ENCODE measurements at places on chromosomes 16 and 17.
A peak's percentile ranks its signal among the peaks of the same experiment; 100 is the strongest.

DNA sequence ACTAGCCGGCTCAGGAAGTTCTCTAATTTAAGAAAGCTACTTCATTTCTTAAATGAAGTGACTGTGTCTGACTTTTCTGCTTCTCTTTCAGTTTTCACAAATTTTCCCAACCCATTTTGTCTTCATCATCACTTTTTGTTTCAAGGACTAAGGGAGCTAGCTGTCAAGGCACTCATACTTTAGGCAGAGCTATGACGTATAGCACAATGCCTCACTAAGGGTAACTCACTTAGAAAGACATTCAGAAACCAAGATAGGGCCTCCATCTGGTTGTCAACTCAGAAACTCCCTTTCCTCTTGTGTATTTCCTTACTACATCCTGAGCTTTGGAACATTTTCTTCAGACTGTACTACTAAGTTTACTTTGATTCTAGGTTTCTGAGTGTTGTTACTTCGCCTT, 397.9 kb downstream of the TOX3 start:
- DNase-seq: no peak

GRCh38 chr16:88306860-88307545, 75.8 kb upstream of the ZNF469 start:
- DNase-seq: peak; percentile 98

- no peak for DNase-seq
These were observed 17.7 kb upstream of the ZNF594 start for GRCh38 chr17:5209396-5209795.

DNA sequence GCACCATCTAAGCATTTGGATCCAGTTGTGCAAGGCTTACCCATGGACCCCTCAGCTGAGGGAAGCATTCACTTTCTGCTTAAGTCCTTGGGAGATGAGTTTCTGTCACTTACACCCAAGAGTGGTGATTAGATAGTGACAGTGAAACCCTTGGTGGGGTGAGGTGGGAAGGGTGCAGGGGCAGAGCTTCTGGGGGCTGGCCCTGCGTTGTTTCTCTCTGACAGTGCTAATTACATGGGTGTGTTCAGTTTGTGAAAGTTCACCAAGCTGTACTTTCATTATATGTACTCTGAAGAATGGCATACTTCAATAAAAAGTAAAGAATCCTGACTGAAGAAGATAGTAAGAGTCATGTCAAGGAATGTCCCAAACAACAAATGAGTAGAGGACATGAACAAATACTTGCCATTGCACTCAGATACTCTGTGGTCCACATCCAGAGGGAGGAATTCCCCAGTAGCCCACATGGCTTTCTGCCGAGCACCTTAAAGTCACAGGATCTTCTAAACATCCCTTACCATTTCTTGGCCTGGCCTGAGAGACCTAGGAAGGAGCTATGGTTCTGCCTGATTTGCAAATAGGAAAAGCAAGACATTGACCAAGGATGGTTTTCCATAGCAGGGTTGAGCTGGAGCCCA, 8.4 kb downstream of the CHST6 start:
- no peak for DNase-seq

DNA sequence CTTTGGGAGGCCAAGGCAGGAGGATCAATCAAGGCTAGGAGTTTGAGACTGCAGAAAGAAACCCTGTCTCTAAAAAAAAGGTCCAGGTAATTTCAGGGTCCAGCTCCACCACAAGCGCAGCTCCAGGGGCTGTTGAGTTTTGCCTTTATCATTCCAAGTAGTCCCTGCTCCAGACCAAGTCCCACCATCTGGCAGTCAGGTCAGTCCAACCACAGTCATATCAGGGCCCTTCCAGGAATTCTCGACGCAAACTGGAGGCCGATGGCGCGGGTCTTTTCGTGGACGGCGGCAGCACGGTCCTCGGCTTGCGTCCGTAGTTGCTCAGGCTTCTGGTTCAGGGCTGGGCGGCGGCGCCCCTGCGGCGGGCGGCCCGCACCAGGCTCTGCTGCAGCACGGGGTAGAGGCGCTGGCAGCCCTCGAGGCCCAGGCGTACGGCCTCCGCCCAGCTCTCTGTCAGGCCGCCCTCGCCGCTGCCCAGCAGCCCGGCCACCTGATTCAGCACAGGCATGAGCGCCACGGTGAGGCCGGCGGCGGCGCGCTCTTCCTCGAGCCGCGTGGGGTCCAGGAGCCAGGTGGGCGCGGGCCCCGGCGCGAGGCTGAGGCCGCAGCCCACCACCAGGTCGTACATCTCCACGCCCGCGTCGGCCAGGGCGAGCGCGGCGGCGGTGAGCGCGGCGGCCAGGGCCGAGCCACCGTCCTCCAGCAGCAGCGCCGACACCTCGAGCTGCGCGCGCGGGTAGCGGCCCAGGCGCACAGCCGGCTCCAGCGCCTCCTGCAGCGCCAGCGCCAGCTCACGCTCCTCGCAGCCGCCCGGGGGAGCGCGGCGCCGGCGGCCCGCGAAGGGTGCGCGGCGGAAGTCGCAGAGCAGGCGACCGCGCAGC, 752 bp downstream of the EXOSC6 start:
- DNase-seq: peak; percentile 36

GRCh38 chr16:85642762-85643358, 29.7 kb downstream of the GSE1 start:
- DNase-seq: no peak

DNA sequence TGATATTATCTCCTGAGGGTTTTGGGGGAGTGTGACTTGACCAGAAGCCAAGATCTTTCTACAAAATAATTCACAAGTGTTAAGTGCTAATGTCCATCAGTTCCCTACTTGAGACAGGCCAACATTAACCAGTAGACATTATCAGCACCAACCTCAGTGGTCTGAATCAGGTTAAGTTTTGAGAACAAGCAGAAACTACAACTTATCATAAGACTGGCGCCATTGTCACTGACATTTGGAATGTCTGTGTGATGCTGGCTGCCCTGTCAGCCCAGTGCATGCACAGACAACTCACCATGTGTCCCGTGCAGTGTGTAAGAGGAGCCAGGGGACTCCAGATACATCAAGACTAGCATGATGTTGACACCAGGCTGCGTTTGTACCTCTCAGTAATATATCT, 76.8 kb downstream of the CCDC182 start:
- DNase-seq: no peak

GRCh38 chr17:7825206-7825990, 8.6 kb upstream of the KDM6B start:
- peak; percentile 16 for DNase-seq

GRCh38 chr16:51152691-51153576, 1.9 kb upstream of the SALL1 start:
- DNase-seq: no peak

GRCh38 chr17:80539022-80539641, 5.5 kb upstream of the RPTOR start:
- no peak for DNase-seq

GRCh38 chr16:67489401-67490083, 6.2 kb upstream of the AGRP start:
- no peak for DNase-seq

DNA sequence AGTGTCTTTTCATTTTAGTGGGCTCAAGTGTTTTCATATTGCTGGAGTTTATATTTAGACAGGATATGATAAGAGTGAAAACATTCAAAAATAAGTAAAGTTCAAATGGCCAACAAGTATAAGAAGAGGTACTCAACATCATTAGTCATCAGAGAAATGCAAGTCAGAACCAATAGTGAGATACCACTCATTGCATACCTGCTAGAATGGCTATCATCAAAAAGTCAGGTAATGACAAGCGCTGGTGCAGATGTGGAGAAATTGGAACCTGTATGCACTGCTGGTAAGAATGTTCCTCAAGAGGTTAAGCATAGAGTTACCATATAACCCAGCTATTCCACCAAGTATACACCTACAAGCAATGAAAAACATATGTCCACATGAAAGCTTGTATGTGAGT, 87.8 kb downstream of the WNT3 start:
- DNase-seq: no peak

DNA sequence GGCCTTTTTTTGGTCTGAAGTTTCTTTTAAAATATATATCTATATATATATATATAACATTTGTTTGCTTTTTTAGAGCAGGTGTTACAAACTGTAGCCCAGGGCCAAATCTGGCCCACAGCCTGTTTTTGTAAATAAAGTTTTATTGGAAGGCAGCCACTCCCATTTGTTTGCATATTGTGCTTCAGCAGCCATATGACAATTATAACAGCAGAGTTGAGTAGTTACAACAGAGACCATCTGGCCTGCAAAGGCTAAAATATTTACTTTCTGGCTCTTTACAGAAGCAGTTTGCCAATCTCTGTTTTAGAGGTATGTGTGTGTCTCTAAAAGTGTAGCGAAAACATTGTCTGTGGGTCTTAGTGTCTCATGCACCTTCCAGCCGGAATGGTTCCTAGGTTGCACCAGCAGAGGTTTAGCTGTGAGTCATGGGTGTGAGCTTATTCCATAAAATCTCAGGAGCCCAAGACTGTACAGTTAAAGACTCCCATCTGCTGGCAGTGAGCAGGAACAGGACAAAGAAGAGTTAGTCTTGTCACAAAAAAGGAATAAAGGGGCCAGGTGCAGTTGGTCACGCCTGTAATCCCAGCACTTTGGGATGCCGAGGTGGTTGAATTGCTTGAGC, 23.8 kb downstream of the LCMT1 start:
- DNase-seq: peak; percentile 39

- no peak for DNase-seq
These were observed 101.2 kb downstream of the KCNJ2 start for GRCh38 chr17:70270554-70270953.

DNA sequence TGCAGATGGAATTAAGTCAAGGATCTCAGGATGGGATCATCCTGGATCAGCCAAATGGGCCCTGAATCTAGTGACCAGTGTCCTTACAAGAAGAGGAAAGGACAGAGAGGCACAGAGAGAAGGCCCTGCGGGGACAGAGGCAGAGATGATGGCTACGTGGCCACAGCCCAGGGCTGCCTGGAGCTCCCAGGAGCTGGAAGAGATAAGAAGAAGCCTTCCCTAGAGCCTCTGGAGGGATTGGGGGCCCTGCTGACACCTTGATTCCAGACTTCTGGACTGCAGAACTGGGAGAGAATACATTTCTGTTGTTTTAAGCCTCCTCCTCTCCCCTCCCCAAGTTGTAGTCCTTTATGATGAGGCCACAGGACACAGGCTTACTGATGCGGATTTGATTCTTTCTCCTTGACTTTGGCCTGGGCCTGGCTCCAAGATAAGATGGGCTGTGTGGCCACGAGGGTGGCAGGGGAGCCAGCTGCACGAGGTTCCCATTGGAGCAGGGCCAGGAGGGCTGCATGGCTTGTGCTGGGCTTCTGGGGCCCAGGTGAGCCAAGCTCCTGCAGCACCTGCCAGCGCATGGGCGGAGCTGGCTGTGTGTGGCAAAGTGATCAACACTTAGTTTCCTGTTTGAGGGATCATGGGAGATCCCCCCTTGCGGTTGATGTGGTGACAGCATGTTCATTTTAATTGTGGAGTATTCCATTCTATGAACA, 146.1 kb downstream of the IRF8 start:
- DNase-seq: no peak

GRCh38 chr16:53937161-53937880, 233.4 kb downstream of the FTO start:
- DNase-seq: no peak

GRCh38 chr17:79065105-79065670, 9.4 kb upstream of the ENGASE start:
- no peak for DNase-seq

- DNase-seq: no peak
These were observed 1.2 kb upstream of the SRCIN1 start for GRCh38 chr17:38606646-38607611.

- DNase-seq: peak; percentile 38
These were observed 932 bp downstream of the ZNF267 start for GRCh38 chr16:31874366-31875111.

DNA sequence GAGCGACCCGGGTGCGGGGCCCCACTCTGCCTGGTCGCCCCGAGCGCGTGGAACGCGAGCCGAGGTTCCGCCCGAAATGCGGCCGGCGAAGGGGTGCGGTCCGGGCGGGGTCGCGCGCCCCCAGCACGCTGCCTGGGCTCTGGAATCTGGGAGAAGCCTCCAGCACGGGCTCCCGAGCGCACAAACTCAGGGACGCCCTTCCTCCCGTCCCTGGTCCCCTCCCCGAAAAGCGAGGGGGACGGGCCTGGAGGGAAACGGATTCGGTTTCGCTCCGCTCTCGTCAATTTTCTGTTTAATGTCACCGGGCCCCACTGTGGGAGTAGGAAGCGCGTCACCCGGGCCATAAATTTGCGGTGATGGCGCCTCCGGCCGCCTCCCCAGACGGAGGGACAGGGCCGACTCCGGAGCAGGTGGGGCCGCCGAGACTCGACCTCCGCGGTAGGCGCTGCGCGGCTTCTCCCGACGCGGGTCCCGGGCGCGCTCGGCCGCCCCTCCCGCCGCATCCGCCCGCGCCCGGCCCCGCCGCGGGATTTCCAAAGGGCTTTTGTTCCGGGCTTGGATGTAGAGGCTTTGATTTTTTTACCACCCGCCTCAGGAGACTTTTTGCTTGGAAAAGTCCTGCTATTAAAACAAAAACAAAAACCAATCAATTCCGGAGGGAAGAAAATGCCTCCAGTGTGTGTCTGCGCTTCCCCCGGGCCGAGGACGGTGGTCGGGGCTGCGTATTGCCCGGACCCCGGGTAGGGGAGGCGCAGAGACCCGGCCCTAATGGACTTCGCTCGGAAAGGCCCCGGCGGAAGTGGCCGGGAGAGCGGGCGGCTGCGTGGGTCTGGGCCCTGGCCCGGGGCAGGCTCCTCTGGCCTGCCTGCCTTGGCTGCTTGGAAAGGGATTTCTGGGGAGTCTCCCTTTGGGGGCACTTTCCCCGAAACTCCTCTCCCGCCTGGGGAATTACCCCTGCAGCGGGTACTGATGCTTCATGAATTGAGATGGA, 7.9 kb upstream of the BAHCC1 start:
- peak; percentile 68 for DNase-seq

GRCh38 chr17:47208744-47209488, at the start of gene MYL4:
Gene MYL4, plus strand, starts transcription at chr17:47209348. Its CDS starts 75 bp downstream, at chr17:47209423.
- DNase-seq: peak; percentile 71

DNA sequence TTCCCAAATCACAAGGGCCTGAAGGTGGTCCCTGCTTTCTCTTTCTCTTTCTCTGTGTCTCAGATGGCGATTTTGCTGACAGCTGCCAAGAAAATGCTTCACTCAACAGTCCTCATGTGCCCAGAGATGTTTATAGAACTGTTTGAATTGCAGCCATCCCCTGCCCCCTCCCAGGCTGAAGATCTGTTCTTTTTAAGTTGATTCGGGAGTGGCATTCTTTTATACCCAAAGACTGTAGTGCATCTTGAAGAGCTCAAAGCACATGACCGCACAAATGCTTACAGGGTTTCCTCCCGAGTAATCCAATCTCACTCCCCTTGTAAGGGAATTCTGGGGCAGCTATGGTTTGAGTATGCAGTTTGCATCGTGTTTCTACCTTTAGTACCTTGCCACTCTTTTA, 75.7 kb downstream of the SEC14L1 start:
- no peak for DNase-seq

GRCh38 chr17:74192950-74193781, 10.3 kb upstream of the RPL38 start:
- no peak for DNase-seq

DNA sequence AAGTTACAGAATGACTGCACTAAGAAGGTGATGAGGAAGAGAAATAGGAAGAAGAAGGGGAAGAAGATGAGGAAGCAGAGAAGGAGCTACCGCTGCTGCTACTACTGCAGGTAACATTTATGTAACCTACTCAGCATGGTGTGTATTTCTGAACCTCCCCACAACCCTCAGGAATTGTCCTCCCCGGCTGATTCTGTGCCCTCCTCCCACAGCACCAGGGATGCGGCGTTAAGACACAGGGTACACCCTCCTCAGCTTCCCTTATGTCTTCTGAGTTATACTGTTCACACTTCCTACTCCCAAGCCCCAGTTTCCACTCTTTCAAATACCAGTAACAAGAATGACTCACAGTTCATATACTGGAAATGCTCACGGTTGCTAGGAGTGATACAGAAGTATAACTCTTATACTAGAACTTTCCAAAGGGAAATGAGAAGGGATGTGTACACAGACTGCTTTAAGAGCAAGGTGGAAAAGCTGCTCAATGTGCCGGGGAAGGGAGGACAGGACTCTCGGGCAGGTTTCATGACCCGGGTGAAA, 224.5 kb upstream of the PSMD7 start:
- no peak for DNase-seq

Data from fibroblast of skin of scalp (primary cell).